T-helper 17 cell (primary cell): ENCODE measurements at places on chromosomes 7 and 10. TPM values are rescaled to one million over a fixed set of nuclear protein-coding genes. Genes with fewer than 3 reads are reported as not detected.

The SH2D4B gene
- 0.30 TPM for total RNA-seq

DNA sequence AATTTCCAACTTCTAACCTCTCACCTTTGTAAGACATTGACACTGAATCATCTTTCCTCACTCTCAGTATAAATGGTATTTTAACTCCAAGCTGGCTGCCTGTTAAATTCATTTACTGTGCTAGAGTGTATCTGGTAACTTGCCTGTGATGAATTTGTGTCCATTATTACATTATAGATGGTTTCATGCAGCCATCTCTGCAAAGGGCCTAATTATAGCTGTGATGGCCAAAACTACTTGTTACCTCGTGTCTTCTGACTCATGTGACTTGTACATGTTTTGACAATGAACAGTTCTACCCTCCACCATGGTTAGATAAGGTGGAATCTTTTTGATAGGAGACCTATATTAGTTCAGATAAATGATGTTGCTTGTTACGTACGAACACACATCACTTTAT lies 392.0 kb downstream of the PAXIP1 start:
- DNase-seq, result no peak
- no peaks in the 10 kb centered on the region for H3K4me1 ChIP-seq
- no peak overlapping the region for H3K4me3 ChIP-seq
- H3K27ac ChIP-seq, result no peak overlapping the region
- no peaks in the 10 kb centered on the region for H3K27me3 ChIP-seq
- H3K36me3 ChIP-seq, result no peaks in the 10 kb centered on the region

The GALNT17 gene
- not detected for total RNA-seq

GRCh38 chr7:137313201-137313600 lies 30.3 kb downstream of the PTN start:
- no peaks in the 10 kb centered on the region for H3K27me3 ChIP-seq
- no peaks in the 10 kb centered on the region for H3K36me3 ChIP-seq
- no peak overlapping the region for H3K4me3 ChIP-seq
- no peak for DNase-seq

DNA sequence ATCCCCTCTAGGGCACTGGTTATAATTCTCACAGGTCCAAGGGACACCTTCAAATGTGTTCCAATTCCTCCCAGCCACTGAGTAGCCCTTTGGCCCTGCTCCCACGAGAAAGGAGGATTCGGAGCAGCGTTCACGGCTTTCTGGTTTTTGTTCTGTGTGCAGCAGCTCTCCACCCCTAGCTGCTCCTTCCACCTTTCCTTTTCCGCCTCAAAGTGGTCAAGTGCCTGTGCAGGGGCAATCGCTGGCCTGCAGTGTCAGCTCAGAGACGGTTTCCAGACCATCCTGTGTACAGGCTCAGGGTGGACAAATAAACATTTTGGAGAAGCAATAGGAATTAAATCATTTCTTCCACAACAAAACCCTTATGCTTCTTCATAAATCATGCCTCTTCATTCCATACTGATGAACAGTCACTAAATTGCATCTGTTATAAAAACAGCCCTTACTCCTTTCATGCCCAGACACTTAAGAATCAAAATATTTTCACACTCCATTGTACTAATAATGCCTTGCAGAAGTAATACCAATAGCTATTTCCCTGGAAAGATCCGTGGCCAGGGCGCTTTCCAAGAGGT lies 1.1 kb downstream of the KIAA1549 start:
- peaks cover 2% of the 10 kb centered on the region for H3K36me3 ChIP-seq
- H3K4me1 ChIP-seq, result peaks cover 19% of the 10 kb centered on the region
- H3K27ac ChIP-seq, result no peak overlapping the region
- H3K4me3 ChIP-seq, result peak overlapping the region; percentile 94
- peaks cover 54% of the 10 kb centered on the region for H3K27me3 ChIP-seq

DNA sequence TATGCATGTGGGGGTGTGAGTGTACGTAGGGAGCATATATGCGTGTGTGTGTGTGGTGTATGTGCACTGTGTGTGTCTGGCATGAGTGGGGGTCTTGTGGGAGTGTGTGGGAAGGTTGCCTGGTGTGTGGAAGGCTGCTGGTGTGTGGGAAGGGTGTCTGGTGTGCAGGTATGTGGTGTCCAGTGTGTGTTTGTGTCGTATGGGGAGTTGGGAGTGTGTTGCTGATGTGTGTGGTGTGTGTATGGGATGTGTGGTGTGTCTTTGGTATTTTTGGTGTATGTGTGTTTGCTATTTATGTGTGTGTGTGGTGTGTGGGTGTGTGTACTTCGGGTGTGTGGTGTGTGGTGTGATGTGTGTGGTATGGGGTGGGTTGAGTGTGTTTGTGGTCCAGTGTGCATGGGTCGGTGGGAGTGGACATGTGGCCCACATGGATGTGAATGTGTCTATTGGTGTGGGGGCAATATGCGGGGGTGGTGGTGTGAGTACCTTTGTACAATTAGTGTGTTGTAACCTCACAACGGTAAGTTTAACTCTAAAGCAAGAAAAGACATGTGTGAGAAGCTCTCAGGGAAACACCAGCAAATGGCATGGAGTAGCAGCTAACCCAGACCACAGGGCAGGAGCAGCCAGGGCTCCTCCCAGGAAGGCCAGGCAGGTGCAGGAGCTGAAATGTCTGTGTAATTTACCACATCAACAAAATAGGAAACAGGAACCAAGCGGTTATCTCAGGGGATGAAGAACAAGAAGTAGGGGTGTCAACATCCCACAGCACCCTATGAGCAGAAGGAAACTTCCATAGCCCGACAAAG lies 11.9 kb downstream of the ANTXRL start:
- peaks cover 4% of the 10 kb centered on the region for H3K36me3 ChIP-seq
- peak overlapping the region; percentile 49 for H3K4me3 ChIP-seq
- DNase-seq, result no peak
- peak overlapping the region; percentile 81 for H3K27ac ChIP-seq
- peaks cover 8% of the 10 kb centered on the region for H3K27me3 ChIP-seq
